ENCODE measurements at places on chromosomes 4 and X. TPM values are rescaled to one million over a fixed set of nuclear protein-coding genes. Genes with fewer than 3 reads are reported as not detected.
A peak's percentile ranks its signal among the peaks of the same experiment; 100 is the strongest.

- DNase-seq = no peak
Measured at GRCh38 chr4:74758551-74759145, 35.7 kb downstream of the BTC start.

DNA sequence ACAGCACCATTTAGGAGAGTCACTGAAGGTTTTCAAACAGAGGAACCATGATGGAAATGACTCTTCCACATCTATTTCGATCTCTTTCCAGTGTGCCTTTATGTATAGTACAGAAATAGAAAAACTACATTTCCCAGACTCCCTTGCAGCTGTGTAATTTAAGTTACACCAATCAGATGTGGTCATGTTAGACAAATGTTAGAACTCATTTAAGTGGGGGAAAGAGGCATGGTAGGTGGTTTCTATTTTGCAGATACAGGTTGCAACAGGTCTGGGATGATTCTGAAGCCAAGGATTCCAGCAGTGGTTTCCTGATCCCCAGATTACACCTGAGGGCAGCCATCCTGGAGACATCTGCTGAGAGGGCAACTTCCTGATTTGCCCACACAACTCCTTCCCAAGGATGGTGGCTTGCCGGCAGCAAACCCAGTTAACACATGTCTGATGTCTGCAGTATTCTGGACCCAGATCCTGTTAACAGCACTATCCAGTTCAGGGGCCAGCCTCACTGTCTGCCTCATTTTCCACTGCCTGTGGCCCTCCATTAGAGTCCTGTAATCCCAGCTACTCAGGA is 38.7 kb upstream of the PDK3 start:
- peak; percentile 50 for DNase-seq

DNA sequence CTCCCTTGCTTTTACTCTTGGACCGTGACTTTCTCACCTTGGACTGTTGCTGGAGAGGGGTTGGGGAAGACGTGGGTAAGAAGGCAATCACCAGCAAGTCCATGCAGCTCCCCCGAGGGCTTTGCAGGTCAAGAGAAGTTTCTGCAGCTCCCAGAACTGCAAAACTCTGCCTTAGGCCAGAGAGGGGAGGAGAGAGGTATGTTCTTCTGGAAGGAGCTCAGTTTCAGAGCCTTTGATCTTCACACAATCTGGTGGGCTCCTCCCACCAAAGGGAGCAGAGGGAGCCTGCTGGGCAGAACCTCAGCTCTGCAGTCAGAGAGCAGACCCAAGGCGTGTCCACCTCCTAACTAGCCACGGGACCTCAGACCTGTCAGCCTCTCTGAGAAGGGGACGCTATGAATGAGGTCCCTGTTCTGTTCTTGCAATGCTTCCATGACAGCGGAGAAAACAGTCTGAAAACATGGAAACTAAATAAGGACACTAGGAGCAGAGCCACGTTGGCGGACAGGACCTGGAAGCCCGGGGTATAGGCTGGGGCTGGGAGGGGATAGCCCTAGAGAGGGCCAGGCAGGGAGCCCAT is 92.8 kb downstream of the EVC2 start:
- DNase-seq = no peak

DNA sequence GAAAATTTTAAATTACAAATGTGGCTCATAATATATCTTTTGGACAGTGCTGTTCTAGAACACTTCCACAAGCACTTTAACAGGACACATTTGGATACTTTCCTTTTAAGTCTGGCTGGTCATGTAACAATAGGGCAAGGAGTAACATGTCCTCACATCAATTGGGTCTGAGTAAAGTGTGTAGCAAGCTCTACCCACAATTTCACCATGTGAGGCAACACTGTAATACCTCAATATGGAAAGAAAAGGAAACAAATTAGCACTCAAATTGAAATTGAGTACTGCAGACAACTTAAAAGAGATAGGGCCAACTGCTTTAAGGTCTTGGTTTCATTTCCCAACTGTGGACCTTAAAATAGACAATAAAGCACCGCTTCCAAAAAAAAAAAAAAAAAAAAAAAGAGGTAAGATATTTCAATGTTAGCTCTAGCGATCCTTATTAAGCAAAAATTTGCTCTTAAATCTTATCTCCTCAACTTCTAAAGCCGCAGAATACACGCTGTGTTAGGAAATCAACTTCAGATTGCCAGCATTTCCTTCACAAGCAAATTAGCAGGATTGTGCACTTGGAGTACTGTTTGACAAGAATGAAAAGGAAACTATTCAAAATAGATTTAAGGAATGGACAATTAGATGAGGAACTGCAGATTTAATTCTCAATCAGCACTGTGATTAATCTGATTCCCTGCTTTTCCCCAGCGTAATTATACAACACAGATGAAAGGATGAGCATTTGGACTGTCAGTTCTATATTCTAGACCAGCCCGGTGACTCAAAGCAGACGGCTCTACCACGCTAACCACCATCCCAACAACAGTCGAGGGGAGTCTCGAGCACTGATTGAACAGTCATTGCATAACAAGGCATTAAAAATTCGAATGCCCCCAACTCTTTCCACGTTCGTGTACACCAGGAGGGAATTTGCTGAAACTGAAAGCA is 1.6 kb downstream of the CASK start:
- no peak for DNase-seq

DNA sequence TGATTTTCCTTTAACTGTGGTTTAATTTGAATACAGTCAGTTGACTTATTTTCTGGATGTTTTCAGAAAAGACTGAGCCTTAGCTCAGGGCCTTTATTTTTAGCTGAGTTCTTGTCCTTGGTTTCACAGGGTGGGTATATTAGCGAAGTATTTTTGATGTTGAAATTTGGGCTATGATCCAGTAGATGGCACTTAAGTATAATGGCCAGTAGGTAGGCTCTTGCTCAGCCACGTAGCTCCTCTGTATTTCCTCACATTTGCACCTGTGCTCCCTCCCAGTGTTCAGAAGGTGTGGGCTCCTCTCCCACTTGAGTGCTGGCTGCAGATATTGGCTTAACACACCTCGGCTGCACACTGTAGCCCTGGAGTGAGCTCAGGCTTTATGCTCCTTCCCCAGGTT is 549.9 kb upstream of the AMOT start:
- no peak for DNase-seq

TGIF2LX gene
- polyA plus RNA-seq = not detected

GRIA3 gene
- 5.6 TPM for polyA plus RNA-seq

REST gene
- polyA plus RNA-seq = 34.2 TPM

TCEAL2 gene
- polyA plus RNA-seq = 46.6 TPM

All from GM23338 (cell line).